Effector memory CD8-positive, alpha-beta T cell (primary cell): ENCODE measurements at places on chromosomes 6 and 20.
A peak's percentile ranks its signal among the peaks of the same experiment; 100 is the strongest.

- DNase-seq: no peak
Measured at GRCh38 chr6:127255286-127255685, 11.4 kb upstream of the RNF146 start.

GRCh38 chr6:168148231-168148849 lies 69.3 kb upstream of the FRMD1 start:
- DNase-seq: no peak

DNA sequence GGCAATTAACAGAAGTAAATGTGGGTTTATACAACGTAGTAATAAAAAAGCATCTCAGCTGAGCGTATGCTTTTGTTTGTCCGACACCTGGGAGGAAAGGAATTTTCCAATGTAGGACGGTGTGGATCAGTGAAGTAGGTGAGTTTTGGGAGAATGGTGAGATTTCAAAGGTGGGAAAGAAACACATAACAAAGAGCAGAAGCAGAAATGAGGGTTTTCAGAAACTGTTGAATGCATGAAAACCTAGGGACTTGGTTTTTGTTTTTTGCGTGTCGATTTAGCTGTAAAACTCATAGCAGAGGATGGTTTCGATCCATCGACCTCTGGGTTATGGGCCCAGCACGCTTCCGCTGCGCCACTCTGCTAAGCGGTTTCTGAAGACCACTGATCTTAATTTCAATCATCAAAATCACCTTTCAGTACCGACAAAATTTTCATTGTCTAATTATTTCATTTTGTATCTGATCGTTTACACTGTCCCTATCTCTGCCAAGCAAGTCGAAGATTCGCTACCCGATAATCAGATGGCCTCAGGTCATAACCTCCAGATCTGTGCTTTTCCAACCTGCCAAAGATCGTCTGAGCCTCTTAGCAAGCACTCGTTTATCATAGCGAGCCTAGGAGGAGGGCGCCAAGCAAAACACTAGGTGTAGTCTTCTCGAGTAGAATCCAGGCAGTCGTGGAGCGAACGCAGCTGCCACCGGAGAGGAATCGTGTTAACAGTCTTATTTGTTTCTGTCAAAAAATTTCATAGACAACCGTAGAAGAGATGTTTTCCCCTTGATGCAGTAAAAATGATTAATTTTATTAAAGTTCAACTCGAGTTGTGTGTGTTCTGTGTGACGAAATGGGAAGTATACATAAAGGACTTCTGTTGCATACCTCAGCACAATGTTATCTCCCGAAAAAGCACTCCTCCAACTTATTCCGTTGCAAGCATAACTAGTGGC lies 20.9 kb upstream of the POM121L2 start:
- peak; percentile 65 for DNase-seq

- DNase-seq: no peak
Measured at GRCh38 chr6:11380969-11381744, 148.7 kb upstream of the NEDD9 start.

DNA sequence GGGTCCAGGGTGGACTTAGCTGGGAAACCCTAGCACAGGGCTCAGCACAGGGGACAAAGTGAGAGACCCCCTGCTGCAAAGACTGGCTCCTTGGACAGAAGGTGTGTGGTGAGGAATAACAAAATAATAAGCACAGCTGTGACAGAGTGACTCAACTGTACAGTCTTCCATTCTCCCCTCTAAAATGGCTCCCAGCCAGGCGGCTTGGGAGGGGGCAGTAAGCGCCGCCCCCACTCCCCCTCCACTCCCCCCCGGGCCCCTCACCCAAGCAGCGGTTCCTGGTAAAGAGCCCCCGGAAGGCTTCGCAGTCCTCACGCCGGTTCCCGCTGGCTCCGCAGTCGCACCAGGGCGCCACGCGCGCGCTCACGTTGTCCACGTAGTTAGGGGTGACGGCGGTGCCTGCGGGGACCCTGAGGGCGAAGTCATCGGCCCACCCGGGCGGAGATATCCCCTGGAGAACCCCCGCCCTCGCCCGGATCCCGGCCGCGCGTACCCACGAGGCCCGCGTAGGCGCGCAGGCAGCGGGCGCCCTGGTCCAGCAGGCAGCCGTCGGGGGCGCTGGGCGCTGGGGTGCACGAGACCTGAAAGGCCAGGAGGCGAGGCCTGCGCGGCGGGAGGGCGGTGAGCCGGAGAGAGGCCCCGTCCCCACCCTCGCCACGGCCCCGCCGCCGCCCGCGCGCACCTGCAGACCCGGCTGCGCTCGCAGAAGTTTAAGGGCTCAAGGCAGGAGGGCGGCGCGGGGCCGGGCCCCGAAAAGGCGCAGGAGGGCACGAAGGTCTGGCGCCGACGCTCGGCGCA lies 2.7 kb downstream of the GFRA4 start:
- DNase-seq: no peak

DNA sequence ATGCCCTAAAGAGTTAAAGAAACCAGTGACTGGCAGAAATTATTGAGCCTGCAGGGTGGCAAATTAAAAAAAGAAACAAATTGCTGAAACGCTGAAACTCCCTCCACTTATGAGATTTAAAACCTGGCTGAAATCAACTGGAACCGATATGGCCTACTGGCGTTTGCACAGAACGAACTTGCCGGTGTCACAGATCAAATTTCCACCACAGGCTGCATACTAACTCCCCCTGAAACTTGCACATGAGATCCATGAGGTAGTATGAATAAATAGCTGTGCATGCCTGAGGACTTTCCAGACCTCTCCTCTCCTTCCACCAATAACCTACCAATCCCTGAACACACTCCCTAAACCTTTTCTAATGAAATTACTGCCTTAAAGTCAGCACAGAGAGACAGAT lies 150.4 kb downstream of the RNGTT start:
- DNase-seq: no peak

DNA sequence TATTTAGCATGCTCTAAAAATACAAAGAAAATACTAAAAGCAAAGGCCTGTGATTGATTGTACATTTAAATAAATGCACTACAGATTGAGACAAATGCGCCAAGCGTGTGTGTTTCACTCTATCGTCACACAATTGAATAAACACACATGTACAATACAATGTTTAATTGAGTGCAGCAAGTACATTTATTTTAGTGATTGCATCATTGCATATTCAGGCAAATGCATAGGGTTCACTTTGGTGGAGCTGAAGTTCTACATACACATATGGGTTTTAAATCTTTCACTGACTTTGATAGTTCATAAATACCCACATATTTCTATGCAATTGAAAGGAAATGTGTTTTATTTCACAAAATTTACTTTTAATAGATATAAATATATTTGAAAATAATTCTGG lies 750.6 kb upstream of the MMS22L start:
- no peak for DNase-seq

GRCh38 chr6:159996087-159996622 lies 27.3 kb downstream of the IGF2R start:
- DNase-seq: no peak

DNA sequence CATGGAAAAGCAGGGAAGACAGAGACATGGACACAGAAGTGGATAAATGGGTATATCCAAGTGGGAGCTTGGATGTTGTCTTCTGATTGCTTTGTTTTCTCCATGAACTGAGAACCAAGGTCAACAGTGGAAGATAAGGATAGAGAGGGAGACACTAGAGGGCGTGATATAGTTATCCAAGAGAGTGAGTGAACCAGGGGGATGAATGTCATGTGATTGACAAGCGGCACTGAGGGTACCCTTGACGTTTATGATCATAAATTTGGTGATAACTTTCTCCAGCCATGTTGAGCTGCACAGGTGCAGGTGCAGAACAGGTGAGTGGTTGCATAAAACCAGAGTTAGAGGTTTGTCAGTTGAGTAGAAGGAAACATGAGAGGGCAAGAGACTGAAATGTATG lies 20.7 kb downstream of the EBF4 start:
- no peak for DNase-seq

GRCh38 chr20:24134284-24134683 lies 145.7 kb upstream of the GGTLC1 start:
- DNase-seq: no peak

GRCh38 chr20:6863798-6864201 lies 96.3 kb downstream of the BMP2 start:
- no peak for DNase-seq

GRCh38 chr6:1381481-1382330 lies 7.7 kb upstream of the FOXF2 start:
- peak; percentile 14 for DNase-seq

GRCh38 chr6:111764238-111765175 lies 108.7 kb downstream of the FYN start:
- DNase-seq: peak; percentile 68

- DNase-seq: no peak
Measured at GRCh38 chr6:127404133-127404532, 55.1 kb downstream of the KIAA0408 start.

DNA sequence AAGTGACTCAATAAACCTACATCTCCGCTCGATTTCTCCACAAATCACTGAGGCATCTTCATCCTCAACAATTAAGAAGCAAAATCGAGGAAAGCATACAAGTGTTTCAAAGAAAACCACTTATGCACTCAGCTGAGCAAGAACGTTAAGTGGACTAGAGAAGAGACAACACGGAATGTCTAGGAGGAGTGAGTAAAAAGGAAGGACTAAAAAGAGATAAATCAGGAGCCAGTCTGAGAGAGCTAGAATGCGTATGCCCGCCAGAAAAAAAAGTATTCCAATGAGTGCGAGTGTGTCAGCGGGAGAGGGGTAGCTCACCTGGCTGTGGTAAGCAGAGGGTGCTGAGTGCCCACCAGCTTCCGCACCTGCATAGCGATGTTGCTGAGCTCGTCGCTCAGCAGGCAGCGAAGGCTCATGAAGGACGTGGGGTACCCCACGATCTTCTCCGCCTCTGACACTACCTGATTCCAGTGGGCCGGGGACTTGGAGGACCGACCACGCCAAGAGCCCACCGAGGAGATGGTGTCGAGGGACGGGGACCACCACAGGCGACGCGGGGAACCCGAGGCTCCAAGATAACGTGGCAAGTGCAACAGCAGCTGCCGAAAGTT lies 587 bp downstream of the PDSS2 start:
- no peak for DNase-seq

DNA sequence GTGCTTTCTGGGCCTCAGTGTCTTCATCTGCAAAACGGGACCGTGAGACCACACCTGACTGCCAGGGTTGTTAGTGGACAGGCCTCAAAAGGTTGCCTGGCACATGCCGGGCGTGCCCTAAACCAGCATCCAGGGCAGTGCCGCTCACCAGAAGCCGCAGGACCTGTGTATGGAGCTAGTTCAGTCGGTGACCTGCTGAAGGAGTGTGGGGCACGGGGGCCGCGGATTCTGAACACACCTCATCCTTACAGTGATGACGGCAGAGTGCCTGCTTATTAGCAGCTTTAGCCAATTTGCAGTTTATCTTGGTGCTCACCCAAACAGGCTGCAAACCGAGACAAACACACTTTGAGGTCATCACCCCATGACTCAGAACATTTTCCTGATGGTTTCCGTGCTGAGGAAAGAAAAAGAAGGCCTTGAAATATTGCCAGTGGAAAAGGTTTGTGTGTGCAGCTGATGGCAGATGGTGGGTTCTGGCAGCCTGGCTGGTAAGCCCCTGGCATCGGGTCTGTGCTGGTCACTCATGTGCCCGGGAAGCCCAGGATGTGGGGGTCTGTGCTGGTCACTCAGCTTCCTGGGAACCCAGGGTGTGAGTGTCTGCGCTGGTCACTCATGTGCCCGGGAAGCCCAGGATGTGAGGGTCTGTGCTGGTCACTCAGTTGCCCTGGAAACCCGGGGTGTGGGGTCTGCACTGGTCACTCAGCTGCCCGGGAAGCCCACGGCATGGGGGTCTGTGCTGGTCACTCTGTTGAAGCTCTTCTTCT lies 153.8 kb downstream of the ERMARD start:
- DNase-seq: no peak

DNA sequence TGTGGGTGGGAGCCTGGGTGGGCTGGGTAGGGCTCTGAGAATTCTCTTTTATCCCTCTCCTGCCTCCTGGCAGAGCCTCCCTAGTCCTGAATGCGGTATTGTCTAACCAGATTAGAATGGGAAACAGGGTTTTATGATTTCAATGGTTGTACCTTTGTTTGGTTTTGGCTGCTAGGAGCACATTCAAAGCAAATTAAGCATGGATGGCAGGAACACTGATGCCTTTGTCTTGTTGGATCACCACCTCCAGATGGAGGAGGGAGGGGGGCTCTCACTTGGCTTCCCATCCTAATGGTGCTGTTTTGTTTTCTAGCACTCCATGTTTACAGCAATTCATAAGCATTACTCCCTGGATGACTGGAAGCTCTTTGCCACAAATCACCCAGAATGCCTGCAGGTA lies 11.6 kb downstream of the GMPR start:
- DNase-seq: no peak

GRCh38 chr6:108564178-108564577 lies 3.5 kb downstream of the FOXO3 start:
- no peak for DNase-seq

- no peak for DNase-seq
Measured at GRCh38 chr20:4161401-4162251, 146.3 kb upstream of the RNF24 start.

DNA sequence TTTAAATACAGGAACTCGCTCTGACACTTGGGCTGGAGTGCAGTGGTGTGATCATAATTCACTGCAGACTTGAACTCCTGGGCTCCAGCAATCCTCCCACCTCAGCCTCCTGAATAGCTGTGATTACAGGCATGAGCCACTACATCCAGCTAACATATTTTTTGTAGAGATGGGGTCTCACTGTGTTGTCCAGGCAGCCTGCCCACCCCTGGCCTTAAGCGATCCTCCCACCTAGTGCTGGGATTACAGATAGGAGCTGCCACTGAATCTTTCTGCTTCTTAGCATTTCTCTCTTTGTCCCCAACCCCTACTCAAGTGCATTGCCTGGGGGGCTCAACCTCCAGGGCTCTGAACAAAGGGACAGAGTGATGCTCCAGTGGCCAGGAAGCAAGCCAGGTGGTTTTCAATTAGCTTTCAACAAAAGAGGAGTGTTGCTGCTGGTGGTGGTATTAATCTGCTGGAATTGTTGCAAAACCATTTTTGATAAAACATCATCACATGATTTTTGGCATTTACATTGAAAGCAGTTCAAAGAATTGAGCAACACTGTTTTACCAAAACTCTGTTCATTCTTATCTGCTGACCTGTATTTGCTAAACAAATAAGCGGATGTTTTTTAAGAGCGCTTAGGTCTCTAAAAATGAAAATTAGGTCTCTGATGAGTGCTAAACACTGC lies 40.4 kb upstream of the BPIFA2 start:
- no peak for DNase-seq

DNA sequence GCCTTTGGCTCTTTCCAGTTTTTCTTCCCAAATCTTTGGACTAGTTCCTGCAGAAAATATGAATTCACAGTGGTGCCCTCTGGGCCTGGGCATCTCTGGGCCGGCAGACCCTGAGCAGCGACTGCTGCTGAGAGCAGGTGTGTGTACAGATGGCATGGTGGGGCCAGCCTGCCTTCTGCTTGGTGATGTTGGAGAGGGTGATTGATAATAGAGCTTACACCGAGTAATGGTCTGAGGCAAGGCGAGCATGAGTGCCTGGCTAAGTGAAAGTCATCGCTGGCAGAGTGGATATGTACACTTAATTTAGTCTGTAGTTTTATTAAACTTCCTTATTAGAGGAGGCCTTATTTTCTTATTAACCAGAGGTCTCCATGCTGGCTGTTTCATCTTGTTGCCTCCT lies 156.9 kb downstream of the CDKAL1 start:
- DNase-seq: no peak
